ENCODE measurements at places on chromosomes 12 and 14.

DNA sequence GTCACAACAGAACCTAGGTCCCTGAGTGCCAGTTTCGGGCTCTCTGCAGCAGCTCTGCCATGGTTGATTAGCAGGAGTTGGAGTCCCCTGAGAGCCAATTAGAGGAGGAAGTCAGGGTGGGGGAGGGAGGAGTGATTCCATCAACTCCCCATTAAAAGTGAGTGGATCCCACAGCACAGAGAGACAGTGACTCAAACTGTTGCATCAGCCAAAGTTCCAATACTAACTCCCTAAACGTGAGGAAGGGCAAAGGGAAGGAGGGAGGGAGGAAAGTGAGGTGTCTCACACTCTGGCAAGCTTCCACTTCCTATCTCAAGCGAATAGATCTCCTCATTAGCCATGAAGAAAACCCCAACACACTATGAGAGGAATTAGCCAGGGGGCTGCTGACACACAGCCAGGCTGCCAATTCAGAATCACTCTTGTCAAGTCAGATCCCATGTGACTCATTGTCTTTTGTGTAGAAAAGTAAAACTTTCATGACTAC is 23.6 kb downstream of the OR11H4 start:
- DNase-seq, result no peak

DNA sequence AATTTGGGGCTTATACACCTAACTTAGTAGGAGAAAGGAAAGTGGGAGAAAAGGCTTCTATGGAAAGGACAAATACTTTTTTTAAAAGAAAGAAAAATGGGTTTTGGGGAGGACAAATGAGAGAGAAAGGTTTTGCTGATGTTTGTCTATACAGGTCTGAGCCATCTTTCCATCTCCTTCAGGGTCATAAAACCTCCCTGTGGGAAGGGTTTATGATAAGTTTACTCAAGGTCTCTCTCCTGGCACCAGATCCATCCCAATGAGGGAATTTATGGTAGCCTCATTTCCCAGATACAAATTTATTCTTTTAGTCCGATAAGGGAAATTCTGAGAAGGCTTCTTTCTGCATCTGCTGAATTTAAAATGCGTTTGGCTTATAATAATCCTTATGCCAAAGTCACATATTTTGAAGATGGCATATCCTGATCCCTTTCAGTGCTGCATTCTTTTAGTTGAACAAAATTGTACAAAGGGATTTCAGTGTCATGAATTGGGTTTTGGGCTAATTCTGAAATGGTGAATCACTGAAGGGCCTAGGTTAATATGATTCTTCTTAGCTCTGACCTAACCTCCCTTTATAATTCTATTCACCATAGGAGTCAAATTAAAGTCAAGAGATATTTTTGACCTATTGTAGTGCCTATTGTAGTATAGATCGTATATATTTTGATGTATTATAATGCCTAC is 173.5 kb upstream of the DYRK2 start:
- no peak for DNase-seq

GRCh38 chr12:13187399-13187798 is 9.1 kb upstream of the EMP1 start:
- no peak for DNase-seq

- no peak for DNase-seq
Observed at GRCh38 chr14:90730206-90730766, 85.9 kb downstream of the TTC7B start.

- DNase-seq, result no peak
Observed at GRCh38 chr14:50068496-50068895, 47.9 kb downstream of the VCPKMT start.

DNA sequence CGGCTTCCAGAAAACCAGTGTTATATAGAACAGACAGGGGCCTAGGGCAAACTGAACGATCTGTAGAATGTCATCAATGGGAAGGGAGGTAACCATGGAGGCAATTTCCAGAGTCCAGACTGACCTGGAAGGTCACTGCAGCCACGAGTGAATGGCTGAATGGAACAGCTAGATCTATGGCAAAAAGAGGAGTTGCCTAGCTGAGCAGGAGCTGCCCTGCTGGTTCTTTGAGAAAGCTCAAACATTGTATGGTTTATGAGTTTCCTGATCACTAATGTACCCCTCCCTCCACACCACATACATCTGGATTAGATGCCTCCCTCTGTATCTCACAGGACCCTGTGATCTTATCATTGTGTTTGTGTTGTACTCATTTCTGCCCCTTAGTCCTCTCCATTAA is 1.0 kb upstream of the RERG start:
- DNase-seq, result no peak

DNA sequence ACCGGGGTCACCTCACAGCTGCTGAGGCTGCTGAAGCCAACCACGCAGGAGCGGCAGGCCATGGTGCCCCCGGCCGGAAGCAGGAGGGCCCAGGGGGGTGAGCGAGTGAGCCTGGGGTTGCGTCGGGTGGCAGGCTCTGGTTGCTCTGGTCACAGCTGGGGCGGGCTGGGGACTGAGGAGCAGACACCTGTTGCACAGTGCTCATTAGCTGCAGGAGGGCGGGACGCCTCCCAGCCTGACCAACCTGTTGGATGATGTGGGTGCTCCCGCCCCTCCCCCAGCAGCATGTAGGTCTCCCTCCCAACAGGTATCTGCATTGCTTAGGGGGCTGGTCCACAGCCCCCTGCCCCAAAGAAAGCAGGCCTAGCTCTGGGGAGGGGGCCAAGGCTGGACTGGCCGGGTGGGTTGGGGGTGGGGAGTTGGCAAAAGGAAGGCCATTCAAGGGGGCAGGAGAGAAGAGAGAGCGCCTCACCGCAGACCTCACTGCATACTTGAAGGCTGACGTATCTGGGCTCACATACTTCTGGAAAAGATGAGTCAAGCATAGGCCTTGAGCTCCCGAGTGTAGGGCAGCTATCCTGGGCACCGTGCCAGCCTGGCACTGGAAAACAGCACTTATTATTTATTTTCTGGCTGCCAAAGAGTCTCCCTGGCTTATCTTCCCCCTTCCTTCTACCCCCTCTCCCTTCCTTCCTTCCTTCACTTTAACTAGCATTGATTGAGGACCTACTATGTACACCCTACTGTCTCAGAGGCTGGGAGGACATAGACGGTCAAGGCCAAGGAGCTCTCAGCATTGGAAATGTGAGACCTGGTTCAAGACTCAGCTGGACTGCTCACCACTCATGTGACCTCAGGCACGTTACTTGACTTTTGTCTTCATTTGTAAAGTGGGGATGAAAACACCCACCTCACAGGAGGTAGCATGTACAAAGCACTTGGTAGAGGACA is at the start of gene KRT80:
Gene KRT80, minus strand, starts transcription at position 174 of the 951 bp plus-strand sequence. Its CDS starts 112 bp downstream, at position 62.
- DNase-seq, result no peak

- DNase-seq, result no peak
Observed at GRCh38 chr12:131990980-131991305, 41.2 kb downstream of the EP400 start.

- no peak for DNase-seq
Observed at GRCh38 chr14:51715250-51715649, 63.5 kb downstream of the FRMD6 start.

DNA sequence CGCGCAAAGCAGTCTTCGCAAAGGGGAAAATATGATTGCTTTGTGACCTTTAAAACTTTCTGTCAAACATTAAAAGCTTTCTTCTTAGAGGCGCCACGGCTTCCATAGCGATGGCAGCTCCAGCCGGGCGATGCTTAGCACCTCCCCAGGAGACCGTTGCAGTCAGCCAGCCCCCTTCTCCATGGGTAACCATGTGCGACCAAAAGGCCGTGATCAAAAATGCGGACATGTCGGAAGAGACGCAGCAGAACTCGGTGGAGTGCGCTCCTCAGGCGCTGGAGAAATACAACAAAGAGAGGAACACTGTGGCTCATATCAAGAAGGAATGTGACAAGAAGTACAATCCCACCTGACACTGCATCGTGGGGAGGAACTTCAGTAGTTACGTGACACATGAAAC is 12.7 kb upstream of the STON2 start:
- no peak for DNase-seq

GRCh38 chr12:13209436-13210235 is 13.1 kb downstream of the EMP1 start:
- no peak for DNase-seq

GRCh38 chr12:90428465-90428864 is 526.5 kb downstream of the CCER1 start:
- no peak for DNase-seq

DNA sequence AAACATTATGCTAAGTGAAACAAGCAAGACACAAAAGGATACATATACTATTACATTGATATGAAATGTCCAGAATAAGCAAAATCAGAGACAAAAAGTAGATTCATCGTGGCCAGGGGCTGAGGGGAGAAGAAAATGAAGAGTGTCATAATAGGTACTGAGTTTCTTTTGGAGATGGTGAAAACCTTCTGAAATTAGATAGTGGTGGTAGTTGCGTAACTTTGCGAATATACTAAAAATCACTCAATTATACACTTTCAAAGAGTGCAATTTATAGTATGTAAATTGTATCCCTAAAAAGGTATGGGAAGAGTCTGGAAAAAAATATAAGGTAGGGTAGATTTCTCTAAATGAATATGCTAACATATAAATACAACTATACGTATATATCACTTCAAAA is 22.2 kb downstream of the KANSL2 start:
- DNase-seq, result no peak

DNA sequence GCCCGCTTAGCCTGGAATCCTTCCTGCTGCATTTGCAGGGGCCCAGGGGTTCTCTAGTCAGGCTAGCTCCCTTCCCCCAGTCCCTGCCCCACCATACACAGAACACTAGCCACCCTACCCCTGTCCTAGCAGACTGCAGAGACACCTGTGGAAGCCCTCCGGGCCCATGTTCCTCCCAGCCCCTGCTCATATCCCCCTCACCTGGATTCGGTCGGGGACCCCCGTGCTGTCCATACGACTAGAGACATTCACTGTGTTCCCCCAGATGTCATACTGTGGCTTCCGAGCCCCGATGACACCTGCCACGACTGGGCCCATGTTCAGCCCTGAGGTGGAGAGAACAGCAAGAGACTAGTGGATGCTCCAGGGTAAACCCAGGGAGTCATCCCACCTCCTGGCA is 20.2 kb downstream of the ADCY6 start:
- no peak for DNase-seq

- DNase-seq, result no peak
Observed at GRCh38 chr12:236445-236844, 22.5 kb upstream of the SLC6A12 start.

DNA sequence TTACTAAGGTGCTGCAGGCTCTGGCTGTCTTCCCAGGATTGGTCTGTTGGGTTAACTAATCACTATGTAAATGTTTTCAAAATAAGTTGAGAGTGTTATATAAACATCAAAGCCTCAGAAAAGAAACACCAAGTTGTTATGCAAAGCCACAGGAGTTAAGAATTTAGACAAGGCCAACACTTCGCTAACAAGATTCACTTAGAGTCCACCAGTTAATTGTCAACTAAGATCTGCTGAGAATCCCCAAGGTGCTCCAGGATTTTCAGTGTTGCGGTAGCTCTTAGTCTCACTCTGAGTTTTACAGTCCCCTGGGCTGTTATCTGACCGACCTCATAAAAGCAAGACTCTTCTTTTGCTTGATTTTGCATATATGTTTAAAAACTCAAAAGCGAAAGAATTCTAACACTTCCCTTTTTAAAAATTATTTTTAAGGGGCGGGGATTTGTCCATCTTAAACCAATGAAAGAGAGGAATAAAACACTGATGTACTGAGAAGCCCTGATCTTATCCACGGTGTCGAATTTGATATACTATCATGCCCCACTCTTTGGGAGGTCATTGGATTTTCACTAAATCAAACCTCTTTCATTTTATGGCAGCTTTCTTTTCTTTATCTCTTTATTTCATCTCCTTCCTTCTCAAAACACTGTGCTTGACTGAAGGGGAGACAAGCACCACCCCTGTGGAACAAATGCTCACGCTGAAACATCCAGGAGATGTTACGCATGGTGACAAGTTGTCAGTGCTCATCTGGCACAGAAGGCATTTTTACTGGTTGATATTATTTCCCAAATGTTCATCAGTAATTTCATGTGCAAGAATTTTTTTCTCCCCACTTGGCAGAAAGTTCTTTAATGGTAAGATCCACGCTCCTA is 7.0 kb downstream of the NIN start:
- DNase-seq, result no peak

DNA sequence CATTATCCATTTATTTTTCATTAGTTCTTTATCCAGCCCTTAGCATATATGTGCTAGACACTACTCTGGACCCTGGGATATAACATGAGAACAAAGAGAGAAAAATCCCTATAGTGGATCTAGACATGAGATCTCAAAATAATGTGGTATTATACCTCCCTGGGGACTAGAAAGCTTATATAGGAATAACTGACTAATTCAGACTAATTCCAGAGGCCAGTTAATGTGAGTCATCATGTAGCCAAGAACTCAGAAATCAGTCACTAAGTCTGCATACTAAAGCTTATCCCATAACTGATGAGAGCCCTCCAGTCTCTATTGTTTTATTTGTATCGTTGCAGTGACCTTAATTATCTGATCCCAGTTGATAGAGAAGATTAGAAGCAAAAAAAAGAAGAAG is 267.1 kb upstream of the RGS6 start:
- no peak for DNase-seq

DNA sequence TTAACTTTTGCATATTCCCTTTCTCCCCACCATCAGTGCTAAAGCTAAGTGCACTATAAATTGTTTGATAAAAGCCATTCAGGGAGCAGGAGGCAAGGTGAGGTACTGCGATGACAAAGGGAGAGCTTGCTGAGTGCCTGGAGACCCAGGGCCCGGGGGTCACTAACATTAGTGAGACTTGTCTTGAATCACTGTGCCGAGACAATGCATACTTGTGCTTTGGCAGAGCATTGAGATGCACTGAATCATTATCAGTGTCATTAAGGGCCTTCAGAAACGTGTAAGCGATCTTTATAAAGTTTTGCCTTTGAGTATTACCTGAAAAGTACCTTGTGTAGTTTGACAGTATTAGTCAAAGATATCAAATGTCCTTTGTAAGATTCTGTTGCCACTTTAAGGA is 447.5 kb downstream of the PCNX1 start:
- DNase-seq, result no peak

- no peak for DNase-seq
Observed at GRCh38 chr12:131640525-131640924, 70.4 kb upstream of the SFSWAP start.

GRCh38 chr12:124761871-124762270 is 101.8 kb downstream of the SCARB1 start:
- no peak for DNase-seq

DNA sequence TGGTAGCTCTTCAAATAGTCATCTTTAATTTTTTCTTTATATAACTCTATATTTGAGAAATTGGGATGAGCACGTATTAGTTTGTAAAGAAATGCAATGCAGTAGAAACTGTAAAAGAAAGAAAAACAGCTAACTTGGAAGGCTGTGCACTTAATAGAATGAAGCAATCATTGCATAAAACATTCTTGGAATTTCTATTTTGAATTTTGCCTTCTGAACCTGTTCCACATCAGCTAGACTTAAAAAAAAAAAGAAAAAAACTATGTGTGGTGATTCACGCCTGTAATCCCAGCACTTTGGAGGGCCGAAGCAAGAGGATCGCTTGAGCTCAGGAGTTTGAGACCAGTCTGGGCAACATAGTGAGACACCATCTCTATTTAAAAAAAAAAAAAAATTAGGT is 29.4 kb downstream of the SCN8A start:
- DNase-seq, result no peak

- no peak for DNase-seq
Observed at GRCh38 chr12:84996759-84997158, 39.3 kb downstream of the TSPAN19 start.

- no peak for DNase-seq
Observed at GRCh38 chr14:42629553-42629952, 1022.9 kb downstream of the LRFN5 start.

- DNase-seq, result no peak
Observed at GRCh38 chr12:11804130-11804529, 154.7 kb downstream of the ETV6 start.
